ENCODE measurements at places on chromosomes 2 and 18.

DNA sequence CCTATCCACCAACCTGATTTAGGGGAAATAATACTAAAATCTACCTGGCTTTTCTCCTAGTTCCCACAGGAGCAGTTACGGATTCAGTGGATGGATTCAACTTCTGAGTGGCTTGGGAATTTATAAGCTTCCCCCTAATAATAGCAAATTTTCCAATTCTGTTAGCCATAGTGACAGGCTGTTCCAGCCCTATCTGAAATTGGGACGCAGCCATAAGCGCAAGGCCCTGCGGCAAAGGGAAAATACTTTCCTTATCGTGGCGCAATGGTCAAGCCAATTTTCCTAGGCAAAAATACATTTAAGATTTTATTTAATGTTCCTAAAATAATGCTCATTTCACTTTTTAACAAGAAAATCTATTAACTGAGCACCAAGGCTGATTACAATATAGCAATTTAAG is 49.7 kb downstream of the CDH2 start:
- DNase-seq: no peak

DNA sequence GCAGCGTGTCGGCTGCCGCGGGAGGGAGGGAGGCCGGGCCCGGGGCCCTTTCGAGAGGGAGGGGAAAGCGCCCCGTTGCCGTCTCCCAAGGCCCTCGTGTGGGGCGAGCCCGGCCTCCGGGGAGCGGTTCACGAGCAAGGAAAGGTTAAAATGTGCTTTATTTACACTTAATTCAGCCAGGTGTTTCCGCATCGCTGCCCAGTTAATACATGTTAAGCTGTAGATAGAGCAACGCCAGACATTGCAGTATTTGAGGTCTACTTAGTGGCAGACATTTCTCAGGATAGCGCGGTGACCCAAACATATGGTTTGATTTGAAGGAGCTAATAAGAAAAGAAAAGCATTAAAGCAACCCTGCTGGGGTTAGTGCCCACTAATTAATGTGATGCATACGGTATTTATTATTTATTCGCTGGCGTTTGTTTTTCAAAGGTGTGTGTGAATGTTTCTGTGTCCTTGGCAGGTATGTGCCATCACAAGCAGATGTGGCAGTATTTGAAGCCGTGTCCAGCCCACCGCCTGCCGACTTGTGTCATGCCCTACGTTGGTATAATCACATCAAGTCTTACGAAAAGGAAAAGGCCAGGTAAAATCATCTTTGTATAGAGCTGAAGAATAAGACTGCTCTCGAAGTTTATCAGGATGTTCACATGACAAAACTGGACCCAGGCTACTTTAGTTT is 571 bp downstream of the EEF1B2 start:
- no peak for DNase-seq

- no peak for DNase-seq
Observed at GRCh38 chr2:45510701-45511420, 100.2 kb downstream of the SRBD1 start.

DNA sequence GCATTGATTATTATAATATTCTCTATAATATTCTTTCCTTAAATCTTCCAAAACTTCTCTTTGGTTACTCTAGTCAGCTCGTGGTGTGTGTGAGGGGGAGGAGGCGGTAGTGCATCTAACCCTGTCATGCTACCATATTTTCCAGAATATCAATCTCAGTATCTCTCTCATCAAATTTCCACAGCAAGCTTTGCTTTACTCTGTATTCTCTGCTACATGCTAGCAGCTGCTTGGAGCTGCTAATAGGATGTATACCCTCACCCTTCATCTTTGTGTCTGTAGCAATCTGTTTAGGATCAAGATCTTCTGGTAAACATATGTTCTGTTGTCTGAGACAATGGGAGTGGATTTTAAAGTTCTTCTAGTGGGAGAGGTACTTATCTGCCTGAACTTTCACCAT is 303.8 kb upstream of the KLHL14 start:
- DNase-seq: no peak

- no peak for DNase-seq
Observed at GRCh38 chr2:41618754-41619153, 429.1 kb upstream of the PKDCC start.

- DNase-seq: no peak
Observed at GRCh38 chr2:227207573-227207972, 43.1 kb downstream of the COL4A3 start.

DNA sequence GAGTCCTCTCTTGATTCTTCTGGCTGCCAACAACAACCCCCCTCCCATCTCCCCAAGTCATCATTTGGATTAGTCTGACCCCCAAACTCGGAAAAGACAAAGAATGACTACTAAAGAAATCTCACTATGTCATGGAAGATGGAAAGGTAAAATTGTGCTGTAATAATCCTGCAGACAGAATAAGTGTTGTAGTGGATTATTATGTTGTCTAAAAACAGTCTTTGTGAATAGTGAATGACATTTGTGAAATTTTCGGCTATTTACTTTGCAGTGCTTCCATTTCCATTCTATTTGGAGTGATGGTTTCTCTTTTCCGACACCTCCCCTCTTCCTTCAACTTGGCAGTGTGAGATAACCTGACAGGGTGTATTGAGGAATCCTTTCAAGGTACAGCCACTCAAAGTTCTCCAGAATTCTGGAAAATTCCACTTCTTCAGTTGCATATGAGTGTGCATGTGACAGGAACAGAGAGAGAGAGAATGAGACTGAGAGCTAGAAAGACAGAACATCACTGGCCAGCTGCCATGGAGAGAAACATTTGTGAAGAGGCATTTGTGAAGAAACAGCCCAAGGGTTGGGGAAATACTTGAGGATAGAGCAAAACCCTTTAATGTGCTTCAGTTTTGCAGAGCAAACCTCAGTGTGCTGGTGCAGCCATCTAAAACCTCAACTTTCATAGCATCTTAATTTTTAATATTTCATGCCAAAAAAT is 141.9 kb upstream of the DLX2 start:
- DNase-seq: no peak

DNA sequence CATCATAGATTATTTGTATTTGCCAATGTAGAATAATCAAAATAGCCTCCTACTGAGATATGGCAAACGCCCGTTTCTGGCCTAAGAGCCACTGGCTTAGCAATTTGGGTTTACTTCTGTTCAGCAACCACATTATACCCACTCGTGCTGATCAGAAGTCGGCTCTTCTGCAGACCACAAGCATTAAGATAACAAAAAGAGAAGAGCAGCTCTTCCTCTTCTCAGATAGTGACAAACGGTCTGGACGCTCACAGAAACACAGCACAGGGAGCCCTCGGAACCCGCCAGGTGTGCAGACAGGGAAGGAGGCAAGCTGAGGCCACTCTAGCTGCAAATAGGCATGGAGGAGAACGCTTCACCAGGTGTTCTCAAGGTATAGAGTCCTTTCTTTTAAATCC is 164.0 kb downstream of the HDAC4 start:
- DNase-seq: no peak

DNA sequence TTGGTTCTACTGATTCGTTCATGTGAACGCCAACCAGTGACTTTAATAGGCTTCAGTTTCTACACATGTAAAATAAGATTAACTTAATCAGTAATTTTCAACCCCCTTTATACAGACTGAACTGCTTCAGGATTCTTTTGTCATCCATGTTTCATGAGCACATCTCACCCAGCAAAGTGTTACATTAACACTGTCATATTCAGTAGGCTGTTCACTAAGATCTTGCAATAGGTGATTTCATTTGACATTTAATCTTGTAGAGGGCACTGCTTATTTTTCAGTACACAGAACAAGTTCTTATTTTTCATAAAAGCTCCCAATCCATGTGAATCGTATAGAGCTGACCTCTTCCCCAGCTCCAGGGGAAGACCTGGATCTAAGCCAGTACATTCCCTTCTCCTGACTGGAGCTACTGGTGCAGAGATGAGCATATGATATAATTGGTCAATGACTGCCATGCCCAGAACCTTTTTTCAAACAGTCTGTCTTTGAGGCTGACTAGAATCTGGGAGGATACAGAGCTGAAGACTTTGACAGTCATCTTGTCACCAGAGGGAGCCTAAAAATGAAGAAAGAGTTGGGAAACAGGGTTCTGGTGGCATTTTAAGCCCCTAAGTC is 72.2 kb upstream of the CHRNA1 start:
- DNase-seq: no peak

DNA sequence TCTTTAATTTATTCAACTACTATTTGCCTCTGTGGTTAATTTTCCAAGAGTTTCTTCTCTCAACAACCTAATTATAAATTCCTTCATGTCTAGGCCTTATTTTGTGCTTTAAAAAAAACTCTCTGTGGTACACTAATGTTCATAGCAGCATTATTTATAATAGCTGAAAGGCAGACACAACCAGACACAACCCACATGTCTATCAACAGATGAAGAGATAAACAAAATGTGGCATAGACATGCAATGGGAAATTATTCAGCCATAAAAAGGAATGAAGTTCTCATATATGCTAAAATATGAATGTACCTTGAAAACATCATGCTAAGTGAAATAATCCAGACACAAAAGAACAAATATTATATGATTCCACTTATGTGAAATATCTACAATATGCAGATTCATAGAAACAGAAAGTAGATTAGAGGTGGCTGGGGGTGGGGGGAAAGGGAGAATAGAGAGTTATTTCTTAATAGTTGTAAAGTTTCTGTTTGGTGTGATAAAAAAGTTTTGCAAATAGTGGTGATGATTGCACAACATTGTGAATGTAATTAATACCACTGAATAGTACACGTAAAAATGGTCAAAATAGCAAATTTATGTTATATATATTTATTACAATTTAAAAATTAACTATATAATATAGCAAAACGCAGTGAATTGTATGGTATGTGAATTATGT is 28.1 kb upstream of the RASGRP3 start:
- no peak for DNase-seq

DNA sequence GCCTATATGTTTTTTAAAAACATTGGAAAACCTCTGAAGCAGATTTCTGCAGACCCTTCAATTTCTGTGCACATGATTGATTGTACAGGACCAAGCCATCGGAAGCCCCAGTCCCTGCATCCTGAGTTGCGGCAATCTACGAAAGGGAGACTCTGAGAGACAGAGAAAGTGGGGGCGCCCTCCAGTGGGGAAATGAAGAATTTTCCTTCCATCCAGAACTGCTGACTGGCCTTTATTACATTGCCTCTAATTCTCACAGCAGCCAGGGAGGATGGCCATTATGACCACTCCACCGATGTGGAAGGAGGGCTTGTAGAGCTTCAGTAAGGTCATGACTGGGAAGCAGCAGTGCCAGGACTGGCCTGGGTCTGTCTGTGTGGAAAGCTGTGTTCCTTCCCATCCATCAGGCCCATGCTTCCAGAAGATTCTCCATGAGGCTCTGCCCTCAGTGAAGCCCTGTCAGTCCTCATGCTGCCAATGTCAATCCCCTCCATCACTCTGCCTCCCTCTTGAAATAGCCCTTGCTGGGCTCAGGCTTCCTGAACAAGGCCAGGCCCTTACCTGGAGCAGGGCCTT is 20.0 kb upstream of the RESP18 start:
- peak; percentile 36 for DNase-seq

- DNase-seq: no peak
Observed at GRCh38 chr18:52991246-52991645, 651.2 kb downstream of the DCC start.

DNA sequence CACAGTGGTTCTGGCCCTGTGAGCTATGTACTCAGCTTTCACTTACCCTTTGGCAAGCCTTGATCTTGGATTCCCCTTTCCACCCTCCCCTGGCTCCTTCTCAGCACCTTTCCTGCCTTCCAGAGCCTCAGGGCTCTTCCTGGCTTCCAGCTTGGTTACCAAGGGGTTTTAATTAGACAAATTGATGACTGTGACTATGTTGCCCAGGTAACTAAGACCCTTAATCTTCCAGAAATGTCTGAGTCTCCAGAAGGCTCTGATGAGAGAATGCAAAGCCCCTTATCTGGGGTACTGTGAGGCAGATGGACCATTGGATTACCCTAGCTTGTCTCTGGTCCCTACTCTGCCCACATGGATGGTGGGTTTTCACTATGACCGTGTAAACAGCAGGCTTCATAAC is 174.2 kb downstream of the LOXHD1 start:
- DNase-seq: no peak

DNA sequence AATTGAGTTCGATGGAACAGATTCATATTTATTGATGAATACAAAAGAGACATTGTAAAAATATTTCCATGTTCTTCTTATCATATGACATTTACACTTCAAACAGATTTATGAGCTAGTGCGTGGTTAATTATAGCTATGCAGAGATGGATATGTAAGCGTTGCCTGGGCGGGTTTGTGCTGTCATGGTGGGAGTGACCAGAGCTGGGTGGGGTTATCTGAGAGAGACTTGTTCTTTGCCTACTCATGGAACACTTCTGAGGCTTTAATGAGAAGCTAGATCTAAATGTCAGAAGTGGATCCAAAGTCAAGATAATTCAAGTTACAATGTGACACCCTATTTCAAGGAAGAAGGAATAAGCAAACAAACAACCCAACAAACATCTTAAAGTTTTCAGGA is 162.3 kb upstream of the ZEB2 start:
- no peak for DNase-seq

GRCh38 chr2:197786010-197786877 is 1.1 kb upstream of the BOLL start:
- peak; percentile 26 for DNase-seq

GRCh38 chr2:60739156-60739555 is 16.9 kb upstream of the PAPOLG start:
- DNase-seq: no peak

DNA sequence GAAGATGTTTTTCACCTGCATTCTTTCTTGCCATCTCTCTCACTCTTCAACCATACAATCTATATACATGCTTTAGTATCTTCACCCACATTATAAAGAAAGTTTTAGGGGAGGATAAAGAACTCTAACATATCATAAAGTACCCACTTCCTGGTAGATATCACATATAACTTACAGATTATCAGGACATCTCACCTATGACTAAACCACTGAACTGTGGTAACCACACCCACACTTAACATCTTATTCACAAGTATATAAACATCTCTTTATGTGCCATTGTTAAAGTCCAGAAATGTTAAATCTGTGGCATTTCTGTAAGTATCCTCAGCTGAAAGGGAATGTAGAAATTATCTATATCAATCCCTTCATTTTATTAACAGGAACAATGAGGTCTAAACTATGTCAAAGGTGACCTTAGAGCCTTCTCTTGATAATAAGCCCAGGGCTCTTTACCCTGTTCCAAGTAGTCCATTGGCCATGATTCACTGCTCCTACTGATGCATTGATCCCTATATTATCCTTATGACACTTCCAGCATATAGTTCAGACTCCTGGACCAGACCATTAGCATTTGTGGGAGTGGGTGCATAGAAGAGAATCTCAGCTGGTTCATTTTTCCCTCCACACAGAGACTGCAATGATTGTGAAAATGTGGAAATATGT is 182.4 kb downstream of the SUCLG1 start:
- no peak for DNase-seq

GRCh38 chr2:60555783-60556139 is 2.3 kb upstream of the BCL11A start:
- no peak for DNase-seq

- DNase-seq: no peak
Observed at GRCh38 chr2:239208465-239209180, 192.2 kb downstream of the HDAC4 start.

GRCh38 chr2:219714681-219715400 is 87.4 kb downstream of the SLC4A3 start:
- DNase-seq: no peak

Measured in stimulated activated CD8-positive, alpha-beta memory T cell treated with anti-CD3 and anti-CD28 coated beads, Interleukin-7, amount 100 ng/mL, for 4 hours (primary cell).